Left ventricle myocardium superior (tissue), 1 donor: ENCODE measurements at places on chromosomes 4 and X. TPM values are rescaled to one million over a fixed set of nuclear protein-coding genes. Genes with fewer than 3 reads are reported as not detected.
A peak's percentile ranks its signal among the peaks of the same experiment; 100 is the strongest.

PHOX2B gene
- not detected for total RNA-seq

IBSP gene
- not detected for total RNA-seq

TLR3 gene
- 6.3 TPM for total RNA-seq

F11 gene
- 0.52 TPM for total RNA-seq

KIAA1210 gene
- total RNA-seq, result not detected

PRSS48 gene
- total RNA-seq, result not detected

JADE3 gene
- total RNA-seq, result 9.5 TPM

CLGN gene
- 91.1 TPM for total RNA-seq

GPC3 gene
- total RNA-seq, result 4.2 TPM

ARHGAP10 gene
- 69.2 TPM for total RNA-seq

RIBC1 gene
- 0.52 TPM for total RNA-seq

FGF13 gene
- 0.59 TPM for total RNA-seq

MAGEA12 gene
- not detected for total RNA-seq

DGAT2L6 gene
- total RNA-seq, result not detected

GRCh38 chr4:184433258-184433892 lies 41.0 kb downstream of the IRF2 start:
- DNase-seq, result no peak

DNA sequence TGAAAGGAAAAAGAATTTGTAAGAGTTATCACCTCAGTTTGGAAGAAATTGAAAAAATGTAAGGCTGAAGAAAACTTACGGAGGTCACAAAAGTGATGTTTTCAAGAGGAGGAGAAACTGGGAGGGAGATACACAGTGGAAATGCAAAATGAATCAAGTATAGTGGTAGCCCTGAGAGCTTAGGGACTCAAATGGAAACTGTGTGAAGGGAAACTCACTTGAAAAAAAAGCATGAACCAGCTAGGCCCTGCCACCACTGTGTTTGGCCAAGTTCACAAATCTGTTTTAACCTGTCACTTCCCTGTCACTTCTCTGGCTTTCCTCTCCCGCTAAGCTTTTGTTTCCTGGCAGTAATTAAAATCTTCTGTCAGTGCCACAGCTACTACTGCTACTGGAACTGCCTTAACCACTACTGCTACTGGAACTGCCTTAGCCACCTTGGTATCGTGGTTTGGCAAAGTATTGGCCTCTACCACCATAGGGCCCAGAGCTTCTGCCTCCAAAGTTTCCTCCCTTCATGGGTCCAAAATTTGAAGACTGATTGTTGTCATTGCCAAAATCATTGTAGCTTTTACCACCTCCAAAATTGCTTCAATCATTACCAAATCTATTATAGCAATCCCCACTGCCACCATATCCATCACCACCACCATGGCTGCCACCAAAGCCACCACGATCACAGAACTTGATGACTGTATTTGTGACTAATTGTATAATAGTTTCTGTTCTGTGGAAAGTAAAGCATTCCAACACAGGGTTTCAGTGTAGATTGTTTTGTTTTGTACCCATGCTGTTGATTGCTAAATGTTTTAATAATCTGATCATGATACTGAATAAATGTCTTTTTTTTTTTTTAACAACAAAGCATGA lies 41.5 kb downstream of the SMARCA5 start:
- DNase-seq, result no peak

DNA sequence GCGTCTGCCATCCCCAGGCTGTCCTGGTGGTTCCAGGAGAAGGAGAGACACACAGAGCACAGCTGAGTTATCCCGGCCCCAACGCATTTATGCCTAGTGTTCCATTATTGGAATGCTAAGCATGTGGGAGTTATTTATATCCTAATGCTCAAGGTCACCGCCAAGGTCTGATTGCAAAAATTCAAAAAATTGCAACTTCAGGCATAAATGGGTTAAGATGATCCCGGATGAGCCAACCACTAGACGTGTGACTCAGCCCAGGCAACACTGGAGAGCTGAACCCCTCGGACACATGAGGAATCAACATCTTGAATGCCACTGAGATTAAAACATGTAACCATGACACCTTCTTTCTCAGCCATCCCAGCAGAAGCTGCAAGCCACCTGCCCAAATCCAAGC lies 3.8 kb upstream of the ZCCHC4 start:
- no peak for DNase-seq

DNA sequence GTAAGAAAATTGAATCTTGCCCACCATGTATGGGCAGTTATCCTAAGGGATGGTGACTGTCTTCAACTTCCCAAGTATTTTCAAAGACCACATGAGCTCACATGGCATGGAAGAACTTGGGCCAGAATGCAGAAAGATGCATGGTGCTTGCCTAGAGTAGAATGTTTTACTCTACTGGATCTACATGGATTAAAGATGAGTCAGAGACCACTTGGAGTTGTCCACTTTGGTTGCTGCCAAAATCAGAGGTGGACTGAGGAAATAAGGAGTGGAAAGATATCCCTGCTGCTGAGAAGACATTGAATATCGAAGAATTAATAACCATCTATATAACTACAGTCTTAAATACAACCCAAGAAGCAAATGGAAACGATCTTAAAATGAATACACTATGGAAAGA lies 498.1 kb downstream of the NLGN4X start:
- DNase-seq, result no peak

DNA sequence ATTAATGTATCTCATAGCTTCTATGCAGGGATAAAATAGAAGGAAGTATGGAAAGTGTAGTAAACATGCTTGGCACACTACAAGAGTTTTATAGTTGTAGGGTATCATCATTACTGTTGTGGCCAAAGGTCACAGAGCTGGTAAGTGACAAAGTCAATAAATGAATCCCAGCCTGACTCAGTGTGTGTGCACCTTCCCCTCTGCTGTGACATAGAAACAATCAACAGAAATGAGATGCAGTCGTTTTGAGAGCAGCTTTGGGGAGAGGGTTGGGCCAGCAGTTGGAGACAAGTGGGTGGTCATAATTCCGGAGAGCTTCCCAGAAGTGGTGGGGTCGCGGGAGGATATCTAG lies 82.4 kb upstream of the RBPJ start:
- no peak for DNase-seq

- DNase-seq, result peak; percentile 81
Observed at GRCh38 chrX:107672955-107673378, 44.7 kb downstream of the PRPS1 start.

DNA sequence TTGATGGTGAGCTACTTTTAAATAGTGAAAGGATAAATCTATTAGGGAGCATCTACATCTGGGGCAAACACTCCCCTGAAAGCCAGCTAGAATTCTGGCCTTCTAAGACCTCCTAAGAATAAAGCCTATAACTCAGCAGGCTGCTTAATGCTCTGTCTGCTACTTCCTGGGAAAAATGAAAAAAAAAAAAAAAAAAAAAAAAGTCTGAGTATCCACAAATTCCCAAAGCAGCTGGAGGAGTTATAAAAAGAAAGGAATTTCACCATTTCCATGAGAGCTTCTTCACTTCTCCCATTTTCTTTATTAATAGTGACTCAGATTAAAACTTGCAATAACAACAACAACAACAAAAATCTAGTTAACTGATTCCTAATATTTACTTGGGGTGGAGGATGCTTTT lies 511.2 kb downstream of the INPP4B start:
- DNase-seq, result no peak

DNA sequence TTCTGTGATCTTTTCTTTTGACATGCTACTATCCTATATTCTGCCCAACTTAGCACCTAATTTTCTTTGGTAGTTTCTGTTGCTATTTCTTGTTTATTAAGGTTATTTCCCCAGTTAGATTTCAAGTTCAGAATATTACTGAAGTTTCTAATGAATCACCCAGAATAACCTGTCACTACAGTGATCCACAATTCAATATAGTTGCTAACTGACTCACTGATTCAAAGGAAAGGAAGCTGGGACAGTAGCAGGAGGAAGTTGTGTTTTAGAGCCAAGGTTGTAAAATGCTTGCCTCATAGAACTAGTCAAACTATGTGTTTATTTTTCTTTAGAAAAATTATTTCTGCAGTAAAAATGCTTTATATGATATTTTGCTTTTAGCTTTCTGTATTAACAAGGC lies 37.4 kb downstream of the PAK3 start:
- DNase-seq, result no peak

- no peak for DNase-seq
Observed at GRCh38 chr4:39205476-39205875, 23.1 kb downstream of the WDR19 start.

- DNase-seq, result no peak
Observed at GRCh38 chr4:113627321-113627720, 134.2 kb downstream of the CAMK2D start.

GRCh38 chr4:168887809-168888208 lies 122.2 kb downstream of the CBR4 start:
- no peak for DNase-seq

GRCh38 chrX:140664939-140665338 lies 44.6 kb upstream of the LINC00632 start:
- DNase-seq, result no peak

DNA sequence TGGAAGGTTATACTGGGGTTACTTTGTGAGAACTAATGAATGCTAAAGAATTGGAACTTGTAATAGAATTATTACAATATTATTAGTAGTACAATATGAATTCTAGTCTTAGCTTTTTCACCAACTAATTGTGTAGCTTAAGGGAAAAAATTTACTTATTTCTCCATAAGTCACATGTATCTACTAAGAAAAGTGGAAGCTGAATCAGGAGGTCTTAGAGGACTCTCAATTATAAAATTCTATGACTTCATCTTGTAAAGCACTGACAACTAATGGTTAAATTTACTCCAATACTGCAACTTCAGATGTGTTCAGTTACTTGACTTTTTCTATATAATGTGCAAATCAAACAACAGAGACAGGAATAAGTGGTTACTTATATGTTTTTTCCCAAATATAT lies 899 bp upstream of the TMPRSS11D start:
- DNase-seq, result no peak

DNA sequence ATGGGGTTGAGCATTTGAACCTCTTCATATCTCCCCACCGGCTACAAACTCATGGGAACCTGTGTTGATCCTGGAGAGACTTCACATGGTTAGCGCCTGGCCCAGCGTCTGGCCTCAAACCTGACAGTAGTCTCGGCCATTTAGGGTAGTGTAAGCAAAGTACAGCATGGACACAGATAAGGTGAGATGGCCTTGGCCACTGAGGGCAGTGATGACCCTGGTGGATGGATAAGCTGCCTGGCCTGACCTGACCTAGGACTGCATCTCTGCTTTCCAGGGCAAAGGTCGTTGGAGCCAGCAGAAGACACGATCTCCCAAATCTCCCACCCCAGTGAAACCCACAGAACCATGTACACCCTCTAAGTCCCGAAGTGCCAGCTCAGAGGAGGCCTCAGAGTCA lies 51.7 kb downstream of the BCORL1 start:
- no peak for DNase-seq

GRCh38 chrX:112627206-112627605 lies 52.5 kb downstream of the LHFPL1 start:
- DNase-seq, result no peak

DNA sequence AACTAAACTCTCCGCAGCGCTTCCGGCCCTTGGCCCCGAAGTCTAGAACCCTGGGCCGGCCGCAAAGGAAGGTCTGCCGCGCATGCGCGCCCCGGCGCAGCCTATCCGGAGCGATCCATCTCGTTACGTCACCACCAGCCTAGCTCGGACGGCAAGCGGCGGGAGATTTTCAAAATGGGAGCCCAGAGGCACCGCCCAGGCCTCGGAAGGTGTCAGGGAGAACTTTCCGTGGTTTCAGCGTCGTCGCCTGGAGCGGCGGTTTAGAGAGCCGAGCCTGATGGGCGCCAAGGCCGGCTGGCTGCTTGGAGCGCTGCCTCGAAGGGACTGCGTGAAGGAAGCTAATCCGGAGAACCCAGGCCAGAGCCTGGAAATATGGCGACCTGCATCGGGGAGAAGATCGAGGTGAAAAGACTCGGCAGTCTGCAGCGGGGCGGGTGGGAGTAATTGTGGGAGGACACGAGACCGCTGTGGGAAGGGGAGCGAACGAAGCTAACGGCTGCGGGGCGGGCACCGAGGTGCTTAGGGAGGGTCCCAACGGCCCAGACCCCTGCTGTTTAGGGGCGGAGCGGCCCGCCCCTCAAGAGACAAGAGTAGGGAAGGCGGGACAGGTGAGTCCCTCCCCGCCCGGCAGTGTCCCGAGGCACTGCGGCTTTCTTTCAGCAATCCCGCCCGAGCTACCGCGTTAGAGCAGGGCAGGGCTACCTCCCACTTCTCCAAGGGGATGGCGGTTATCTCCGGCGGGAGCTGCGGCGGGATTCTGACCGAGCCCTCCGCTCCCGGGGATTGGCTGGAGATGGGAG lies at the start of gene PLK4:
PLK4 (plus strand) TSS at position 131 of the 800 bp plus-strand sequence; CDS start at position 373, 242 bp downstream.
- peak; percentile 96 for DNase-seq

DNA sequence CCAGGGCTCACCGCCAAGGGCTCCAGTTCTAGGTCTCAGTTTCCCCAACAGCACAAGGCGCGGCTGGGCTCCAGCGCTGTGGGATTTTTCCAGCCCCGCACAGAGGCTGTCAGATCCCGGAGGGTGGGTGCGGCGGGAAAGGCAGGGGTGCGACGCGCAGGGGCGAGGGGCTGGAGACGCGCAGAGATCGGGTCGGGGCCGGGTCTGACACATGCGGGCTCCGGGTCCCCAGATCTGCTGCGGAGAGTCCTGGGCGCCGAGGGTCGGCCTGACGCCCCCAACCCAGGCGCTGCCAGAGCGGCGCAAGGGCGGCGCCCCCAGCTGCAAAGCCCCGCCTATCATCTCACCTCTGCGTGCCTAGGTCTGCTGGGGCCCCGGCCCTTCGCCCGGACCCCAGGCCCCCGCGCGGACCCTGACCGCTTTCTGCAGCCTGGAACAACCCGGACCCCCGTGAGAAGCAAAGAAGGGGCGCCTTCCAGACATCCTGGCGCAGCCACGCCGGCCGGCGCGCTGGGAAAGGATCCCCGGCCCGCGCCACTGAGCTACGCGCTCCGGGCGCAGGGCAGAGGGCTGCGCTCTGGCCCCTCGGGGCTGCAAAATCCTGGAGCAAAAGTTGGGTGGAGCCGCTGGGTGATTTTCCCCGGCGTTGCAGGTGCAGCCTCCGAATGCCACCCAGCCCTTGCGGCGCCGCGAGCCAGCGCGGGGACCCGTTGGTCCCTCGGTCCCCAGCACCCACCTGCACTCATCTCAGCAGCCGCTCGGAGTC lies 486 bp downstream of the ABLIM2 start:
- DNase-seq, result peak; percentile 47

GRCh38 chrX:150032742-150033141 lies 94.5 kb upstream of the EOLA2 start:
- no peak for DNase-seq

DNA sequence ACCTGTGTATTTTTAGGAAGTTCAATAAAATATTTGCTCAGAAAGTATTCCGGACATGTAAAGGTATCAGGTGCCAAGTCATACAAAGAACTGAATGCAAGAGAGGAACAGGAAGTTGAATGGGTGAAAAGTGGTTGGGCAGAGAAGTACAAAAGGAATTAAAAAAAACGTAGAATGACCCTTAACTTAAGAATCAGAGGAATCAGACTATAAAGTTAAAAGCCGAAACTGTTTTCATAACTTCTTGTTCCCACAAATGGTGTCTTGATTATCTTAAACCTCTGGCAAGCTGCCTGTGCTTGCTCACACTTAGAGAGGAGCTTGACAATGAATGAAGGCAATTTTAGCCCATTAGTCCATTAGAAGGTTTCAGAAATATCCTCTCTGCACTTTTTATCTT lies 81.6 kb upstream of the HHIP start:
- no peak for DNase-seq

GRCh38 chr4:7341491-7342222 lies 93.1 kb downstream of the PSAPL1 start:
- no peak for DNase-seq
